ENCODE measurements at places on chromosomes 16 and 17.

DNA sequence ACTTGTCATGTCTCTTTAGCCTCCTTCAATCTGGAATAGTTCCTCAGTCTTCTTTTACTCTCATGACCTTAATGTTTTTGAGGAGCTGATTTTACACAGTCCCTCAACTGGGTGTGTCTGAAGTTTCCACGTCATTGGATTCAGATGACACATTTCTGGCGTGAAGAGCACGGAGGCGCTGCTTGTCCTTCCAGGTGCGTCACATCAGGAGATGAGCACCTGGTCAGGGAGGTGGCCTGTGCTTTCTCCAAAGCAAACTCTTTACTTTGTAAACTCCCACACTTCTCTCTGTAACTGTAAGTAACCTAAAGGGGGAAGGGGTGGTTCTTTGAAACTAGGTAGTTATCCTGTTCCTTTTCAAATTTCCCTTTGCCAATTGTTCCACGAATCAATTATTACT, 52.5 kb upstream of the MNT start:
- DNase-seq: no peak

DNA sequence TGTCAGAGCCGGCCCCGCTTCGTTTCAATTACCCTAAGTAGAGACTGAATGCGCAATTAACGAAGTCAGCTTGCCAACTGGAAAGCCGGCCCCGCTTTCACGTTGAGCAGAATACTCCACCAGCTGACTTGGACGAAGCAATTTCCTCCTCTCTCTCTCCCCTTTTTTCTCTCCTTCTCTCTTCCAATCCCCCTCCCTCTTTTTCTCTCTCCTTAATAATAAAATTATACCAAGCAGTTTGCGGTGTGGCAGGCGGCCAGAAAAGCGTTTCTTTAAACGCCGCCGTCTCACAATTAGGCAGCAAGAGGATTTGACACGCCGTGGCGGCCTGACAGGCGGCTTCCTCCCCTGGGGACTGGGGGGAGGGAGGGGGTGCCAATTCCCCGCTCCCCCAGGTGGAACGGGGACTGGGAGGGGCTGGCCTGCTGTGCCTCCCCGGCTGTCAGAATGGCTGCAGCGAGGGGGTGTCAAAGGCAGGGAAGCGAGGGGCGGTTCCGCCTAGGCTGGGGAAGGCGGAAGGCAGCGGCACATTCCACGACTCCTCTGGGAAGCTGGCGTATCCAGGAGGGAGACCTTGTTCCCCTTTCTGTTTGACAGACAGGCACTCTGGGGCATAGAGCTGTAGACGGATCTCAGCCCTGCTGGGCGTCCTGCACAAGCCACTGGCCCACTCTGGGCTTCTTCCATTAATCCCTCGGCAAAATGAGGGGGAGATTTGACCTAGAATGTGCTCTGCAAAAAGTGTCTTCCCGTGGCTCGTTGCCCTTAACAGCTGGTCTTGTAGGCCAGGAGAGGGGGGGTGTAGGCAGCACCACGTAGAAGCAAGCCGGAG, 52.7 kb downstream of the SREBF1 start:
- DNase-seq: no peak

DNA sequence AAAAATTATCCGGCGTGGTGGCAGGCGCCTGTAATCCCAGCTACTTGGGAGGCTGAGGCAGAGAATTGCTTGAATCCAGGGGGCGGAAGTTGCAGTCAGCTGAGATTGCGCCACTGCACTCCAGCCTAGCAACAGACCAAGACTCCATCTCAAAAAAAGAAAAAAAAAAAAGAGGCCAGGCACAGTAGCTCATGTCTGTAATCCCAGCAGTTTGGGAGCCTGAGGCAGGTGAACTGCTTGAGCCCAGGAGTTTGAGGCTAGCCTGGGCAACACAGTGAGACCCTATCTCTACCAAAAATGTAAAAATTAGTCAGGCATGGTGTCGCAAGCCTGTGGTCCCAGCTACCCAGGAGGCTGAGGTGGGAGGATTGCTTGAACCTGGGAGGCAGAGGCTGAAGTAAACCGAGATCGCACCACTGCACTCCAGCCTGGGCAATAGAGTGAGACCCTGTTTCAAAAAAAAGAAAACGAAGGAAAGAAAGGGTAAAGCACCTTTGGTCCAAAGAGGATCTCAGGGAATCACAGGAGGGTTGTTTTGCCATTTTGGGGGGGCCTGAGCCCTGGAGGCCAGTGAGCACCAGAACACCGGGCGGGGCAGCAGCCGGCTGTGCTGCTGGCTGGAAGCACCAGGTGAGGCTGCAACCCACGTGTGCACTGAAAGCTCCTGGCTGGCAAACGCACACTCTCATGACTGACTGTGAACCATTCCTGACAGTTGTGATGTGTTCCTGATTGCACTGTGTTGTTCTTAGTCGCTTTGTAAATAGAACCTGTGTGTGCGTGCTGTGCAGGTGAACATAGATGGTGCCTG, 18.4 kb downstream of the HS3ST6 start:
- no peak for DNase-seq

DNA sequence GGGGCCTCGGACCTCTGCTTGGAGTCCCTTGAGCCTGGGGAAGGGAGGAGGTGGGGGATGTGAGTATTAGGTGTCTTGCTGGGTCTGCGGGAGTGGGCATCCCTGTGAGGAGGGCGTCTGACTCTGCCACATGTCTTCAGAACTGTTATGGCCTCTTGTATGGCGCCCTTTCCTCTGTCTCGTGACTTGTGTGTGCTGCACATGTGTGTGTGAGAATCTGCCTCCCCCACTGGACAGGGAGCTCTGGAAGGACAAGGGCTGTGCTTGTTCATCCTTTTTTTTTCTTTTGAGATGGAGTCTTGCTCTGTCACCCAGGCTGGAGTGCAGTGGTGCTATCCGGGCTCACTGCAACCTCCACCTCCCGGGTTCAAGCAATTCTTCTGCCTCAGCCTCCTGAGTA, 33.4 kb downstream of the ARHGAP23 start:
- DNase-seq: no peak

- DNase-seq: no peak
These were observed 14.3 kb upstream of the PDK2 start for GRCh38 chr17:50080827-50081226.

GRCh38 chr17:61627658-61628057, 36.6 kb upstream of the NACA2 start:
- no peak for DNase-seq

DNA sequence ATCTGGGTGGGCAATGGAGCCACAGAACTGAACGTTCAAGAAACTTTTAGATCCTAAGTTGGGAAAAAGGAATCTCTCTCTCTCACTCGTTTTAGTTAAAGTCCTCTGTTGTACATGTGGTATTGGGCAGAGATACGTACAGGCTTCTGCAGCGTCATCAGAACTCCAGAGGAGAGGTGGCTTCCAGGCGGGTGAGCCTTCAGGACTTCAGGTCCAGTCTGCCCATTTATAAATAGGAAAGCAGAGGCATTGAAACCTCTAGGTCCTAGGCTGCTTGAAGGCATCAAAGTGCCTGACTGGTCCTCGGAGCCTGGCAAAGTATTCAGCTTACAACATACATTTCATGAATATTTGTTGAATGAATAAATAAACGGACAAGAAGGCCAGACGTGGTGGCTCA, 8.1 kb upstream of the TNFRSF13B start:
- DNase-seq: no peak

DNA sequence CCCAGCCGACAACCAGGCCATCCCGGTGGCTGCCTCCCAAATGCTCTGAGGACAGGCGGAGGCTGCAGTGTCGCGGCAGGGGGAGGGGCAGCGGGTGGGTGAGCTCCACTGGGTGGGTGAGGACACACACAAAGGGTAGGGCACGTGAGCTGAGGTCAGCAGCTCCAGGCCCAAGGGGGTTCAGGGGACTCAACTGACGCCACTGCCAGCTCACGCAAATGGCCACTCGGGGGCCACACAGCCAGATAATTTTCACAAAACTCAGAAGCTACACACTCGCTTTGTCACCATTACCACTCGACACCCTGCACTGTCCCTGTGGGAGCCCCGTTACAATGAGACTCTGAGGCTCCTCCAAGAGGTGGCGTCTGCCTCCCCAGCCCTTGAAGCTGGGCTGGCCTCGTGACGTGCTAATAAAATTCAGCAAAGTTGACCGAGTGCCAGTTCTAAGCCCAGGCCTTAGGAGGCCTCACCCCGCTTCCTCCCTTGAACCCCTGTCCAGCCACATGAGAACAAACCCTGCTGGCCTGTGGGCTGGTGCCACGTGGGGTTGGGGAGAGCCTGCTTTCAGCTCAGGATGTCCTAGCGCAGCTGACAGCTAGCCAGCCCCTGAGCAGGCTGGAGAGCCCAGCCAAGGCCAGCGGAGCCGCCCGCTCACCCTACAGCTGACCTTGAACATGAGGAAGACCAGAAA, 56.9 kb downstream of the RMI2 start:
- no peak for DNase-seq

GRCh38 chr16:66614161-66614802, 9.8 kb downstream of the CMTM3 start:
- DNase-seq: no peak

DNA sequence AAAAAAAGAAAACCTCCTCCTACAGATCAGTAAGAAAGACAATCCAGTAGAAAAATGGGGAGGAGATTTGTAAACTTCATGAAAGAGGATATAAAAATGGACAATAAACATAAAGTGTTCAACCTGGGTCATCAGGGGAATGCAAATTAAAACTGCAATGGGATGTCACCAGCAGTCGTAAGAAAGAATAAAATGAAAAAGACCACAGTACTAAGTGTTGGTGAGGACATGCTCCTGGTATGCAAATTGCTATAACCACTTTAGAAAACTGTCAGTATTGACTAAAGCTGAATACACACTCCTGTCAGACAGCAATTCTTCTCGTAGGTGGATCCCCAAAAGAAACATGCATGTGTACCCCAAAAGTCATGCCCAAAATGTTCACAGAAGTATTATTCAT, 265.3 kb upstream of the CACNG5 start:
- DNase-seq: no peak

DNA sequence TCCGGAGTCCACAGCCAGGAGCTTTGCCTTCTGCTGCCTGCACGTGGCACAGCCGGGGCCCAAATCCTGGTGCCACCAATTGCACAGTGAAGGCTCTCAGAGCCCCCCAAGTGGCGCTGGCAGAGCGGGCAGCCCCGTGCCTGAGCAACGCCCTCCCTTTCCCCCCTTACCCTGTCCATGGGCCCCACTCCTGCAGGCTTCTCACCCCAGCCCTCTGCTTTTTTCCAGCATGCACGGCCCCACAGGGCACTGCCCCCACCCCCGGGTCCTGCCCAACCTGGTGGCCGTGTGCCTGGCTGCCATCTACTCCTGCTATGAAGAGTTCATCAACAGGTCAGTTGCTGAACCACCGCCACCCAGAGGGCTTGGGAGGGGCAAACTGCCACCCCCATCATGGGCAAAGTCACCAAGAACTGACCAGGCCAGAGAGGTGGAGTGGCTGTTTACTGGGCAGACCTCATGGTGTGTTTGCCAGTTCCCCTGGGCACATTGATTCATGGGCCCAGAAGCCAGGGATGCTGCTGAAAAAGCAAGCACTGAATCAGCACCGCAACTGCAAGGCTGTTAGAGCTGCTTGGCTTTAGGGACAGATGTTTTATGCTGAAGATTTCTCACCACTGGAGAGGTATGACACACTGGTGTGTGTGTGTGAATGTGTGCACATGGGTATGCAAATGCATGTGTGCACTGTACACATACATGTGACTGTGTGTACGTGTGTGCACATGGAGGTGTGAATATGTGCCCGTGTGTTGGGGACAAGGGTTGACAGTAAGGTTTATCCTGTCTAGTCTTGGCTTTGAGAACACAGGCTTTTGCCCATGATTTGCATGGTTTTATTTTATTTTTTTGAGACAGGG, 107.1 kb upstream of the PLCG2 start:
- DNase-seq: no peak

GRCh38 chr16:78543023-78543422, 443.6 kb downstream of the WWOX start:
- no peak for DNase-seq

- DNase-seq: no peak
These were observed 8.7 kb downstream of the PYCARD start for GRCh38 chr16:31193874-31194273.

- DNase-seq: no peak
These were observed 10.0 kb downstream of the SALL1 start for GRCh38 chr16:51141106-51141505.

DNA sequence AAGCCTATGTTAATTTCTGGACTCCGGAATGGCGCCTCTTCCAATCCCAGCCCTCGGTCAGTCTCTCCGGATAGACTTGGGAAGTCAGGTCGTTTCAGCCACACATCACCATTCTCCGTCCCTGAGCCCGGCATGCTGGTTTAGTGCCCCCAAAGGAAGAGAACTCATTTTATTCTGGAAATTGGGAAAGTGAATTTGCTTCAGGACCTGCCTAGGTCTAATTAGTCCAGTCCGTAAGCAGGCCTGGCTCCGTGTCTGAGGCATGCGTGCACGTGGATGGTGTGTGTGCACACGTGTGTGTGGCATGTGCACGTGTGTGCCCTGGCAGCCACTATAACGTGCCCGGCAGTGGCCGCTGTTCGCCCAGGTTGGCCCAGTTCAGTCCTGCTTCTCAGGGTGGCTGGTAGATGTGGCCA, 77.4 kb downstream of the RPA1 start:
- DNase-seq: no peak

- peak; percentile 35 for DNase-seq
These were observed 82.2 kb downstream of the CMC2 start for GRCh38 chr16:80924372-80924978.

DNA sequence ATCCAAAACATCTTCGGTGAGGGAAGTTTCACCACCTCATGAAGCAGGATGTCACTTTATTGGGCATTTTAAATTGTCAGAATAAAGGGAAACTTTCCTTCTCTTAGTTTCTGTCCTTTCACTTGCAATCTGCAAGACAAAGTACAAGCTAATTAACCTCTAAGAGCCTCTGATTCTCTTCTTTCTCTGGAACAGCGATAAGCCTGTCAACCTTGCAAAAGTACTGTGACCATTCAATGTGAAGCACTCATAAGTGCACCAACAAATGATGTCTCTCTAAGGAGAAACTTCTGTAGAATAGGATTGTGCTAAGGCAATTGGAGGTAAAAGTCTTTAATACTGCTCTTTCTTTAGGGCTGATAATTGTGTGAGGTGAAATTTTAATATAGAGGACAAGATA, 1622.3 kb downstream of the CDH8 start:
- no peak for DNase-seq

DNA sequence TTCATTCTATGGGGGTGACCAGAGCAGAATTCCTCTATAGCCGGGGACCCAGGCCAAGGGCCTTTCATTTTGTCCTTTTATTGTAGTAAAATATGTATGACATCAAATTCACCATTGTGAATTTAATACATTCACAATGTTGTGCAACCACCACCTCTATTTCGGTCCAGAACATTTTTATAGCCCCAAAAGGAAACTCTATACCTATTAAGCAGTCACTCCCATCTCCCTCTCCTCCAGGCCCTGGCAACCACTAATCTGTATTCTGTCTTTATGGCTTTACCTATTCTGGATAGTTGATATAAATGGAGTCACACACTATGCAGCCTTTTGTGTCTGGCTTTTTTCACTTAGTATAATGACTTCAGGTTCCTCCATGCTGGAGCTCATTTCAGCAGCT, 9.7 kb upstream of the TNS4 start:
- DNase-seq: no peak

- DNase-seq: no peak
These were observed 5.9 kb downstream of the TELO2 start for GRCh38 chr16:1498899-1499676.

GRCh38 chr16:711548-712320, 3.2 kb upstream of the METRN start:
- peak; percentile 71 for DNase-seq

Data from HL-60 (cell line).